ENCODE measurements at places on chromosomes 6 and 20.

DNA sequence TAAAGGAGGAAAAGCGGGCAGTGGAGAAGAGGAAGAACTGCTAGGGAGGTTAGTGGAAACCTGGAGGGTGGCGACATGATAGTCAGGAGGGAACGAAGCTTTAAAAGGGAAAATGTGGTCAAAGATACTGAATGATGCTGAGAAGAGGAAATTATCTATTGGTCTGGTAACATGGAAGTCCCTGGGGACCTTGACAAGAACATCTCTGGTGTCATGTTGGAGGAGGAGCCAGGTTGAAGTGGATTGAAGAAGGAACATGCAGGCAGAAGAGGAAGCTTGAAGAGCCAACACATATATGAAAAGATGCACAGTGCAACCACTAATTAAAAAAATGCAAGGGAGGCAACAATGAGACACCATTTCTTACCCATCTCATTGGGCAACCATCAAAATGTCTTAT, 251.9 kb upstream of the RNF24 start:
- no peak for DNase-seq

DNA sequence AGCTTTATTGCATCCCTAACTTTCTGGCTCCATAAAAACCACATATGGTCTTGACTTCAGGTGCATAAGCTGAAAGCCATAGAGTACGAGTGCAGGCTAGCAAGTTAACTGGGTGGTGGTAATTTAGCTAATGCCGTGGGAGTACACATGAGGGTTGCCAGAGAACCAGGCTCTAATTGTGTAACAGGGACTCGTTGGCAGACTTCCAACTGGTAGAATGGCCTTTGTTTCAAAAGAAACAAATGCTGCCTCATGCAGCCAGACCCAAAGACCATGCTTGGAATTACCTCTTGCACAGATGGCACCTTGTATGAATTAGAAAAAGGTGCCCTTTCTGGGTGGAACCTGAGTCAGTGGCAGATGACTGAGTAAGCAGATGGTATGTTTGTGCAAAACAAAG, 73.2 kb downstream of the LY86 start:
- no peak for DNase-seq

DNA sequence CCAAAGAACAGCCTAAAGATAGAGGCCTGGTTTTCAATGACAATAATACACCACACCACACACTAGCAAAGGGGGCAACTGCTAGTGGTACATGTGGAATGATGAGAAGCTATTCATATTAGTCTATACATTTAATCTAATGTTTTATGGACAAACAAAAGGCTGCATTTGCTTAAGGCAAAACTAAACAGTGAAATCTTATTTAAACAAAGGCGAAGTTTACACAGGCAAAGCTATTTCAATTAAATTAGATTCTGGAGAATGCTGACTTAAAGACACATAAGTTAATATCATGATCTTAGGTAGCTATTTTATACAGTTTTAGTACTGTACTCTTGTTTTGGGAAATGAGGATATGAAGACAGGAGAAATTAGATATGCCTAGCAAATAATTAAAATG, 53.9 kb upstream of the SIM1 start:
- no peak for DNase-seq

DNA sequence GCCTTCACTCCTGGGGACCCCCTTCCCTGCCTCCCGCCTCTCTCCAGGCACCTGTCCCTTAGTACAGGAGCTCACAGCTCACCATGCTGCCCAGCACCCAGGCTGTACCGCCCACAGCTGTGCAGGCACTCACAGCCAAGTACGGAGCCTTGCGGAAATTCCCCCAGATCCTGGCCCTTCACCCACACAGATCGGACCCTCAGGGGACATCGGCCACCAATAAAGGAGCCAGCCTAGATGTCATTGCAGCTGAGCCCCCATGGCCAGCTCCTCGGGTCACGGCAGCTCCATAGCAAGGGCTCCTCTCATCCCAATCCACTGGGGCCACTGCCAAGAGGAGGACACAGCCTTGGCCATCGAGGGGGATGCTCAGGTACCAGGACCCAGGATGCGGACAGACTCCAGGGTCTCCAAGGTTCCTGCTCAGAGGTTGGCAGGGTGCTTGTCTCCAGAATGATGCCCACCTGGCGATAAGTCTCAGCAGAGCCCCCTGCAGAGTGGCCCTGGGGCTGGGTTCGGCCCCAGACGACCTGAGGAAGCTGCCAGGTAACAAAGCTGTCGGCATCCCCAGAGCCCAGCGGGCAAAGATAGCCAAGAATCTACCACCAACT, 82.3 kb downstream of the YTHDF1 start:
- no peak for DNase-seq

DNA sequence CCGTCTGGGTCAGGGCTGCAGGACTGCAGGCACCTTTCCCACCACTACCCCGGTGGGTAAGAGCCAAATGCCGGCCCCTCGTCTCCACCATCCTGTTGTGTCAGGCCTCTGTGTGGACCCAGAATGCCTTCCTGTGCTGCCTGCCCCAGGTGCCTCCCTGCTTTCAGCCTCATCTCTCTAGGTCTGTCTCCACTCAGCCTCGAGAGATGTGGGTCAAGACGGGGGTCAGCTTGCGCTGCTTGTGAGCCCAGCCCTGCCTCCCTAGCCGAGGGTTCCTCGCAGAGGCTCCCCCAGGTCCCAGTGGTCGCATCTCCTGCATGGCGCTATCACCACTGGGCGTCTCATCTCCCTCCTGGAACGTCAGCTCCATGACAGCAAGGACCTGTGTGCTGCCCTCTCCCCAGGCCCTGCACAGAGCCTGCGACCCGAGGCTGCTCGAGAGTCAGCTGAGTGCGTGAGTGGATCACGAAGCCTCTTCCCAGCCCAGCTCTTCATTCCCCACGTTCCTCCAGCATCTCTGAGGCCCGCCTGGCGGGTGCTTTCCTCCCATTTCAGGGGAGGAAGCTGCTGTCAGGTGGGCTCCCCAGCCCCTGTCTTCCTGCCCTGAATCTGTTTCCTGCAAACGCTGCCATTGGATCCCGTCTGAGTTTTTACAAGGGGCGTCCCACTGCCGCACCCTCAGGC, 38.7 kb upstream of the ZBP1 start:
- no peak for DNase-seq

DNA sequence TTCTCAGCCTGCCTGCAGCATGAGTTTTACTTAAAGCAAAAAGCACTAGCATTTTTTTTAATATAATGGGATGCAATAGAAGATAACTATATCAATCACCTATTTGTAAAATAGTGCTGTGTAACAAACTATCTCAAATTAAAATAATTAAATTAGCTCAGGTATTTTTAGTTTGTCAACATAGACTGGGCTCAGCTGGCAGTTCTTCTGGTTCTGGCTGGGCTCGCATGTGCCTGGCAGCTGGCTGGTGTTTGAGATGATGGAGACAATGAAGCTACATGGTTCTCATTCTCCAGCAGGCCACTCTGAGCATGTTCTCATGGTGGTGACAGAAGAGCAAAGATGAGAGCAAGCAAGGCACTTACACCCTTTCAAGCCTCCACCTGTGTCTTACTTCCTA, 181.0 kb downstream of the PLCB1 start:
- no peak for DNase-seq

DNA sequence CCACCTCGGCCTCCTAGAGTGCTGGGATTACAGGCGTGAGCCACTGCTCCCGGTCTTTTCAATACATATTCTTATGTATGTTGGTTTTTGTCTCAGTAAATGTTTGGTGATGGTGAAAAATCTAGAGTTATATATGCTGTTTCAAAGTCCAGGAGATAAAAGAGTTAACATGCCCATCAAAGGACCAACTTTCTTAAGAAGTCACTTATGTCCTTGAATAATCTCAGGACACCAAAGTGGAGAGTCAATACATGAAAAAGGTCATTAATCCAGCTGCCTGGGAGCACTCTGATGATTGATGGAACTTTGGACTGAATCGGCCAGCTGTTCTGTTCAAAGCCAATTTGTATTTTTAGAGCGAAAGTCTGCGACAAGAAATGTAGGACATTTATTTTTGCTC, 59.8 kb upstream of the HDAC2 start:
- DNase-seq: no peak

GRCh38 chr6:95877480-95877879, 138.3 kb upstream of the FUT9 start:
- DNase-seq: no peak

Data from stimulated activated CD8-positive, alpha-beta memory T cell treated with anti-CD3 and anti-CD28 coated beads, Interleukin-12 subunit alpha, Interleukin-12 subunit beta, amount 100 ng/mL, for 1 hour (primary cell).